ENCODE measurements at places on chromosomes 4 and X.

GRCh38 chrX:118637997-118638396 is 89.4 kb upstream of the IL13RA1 start:
- DNase-seq, result no peak

GRCh38 chr4:85419103-85419502 is 55.8 kb upstream of the ARHGAP24 start:
- no peak for DNase-seq

DNA sequence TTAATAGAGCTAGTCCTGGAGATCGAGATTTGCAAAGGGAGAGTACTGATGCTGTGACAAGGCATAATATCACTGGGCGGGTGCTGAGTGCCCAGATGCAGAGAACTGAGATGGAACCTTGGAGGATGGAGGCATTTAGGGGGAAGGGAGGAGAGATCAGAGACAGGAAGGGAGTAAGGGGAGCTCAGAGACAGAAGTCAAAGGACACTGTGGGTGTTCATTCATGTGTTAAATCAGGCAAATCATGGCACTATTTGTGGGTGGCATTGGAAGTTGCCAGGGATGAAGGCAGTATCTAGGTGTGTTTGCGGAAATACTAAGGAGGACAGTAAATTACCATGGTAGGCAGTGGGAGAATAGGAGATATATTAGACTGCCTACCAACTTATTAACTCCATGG is 135.0 kb downstream of the RBM46 start:
- no peak for DNase-seq

DNA sequence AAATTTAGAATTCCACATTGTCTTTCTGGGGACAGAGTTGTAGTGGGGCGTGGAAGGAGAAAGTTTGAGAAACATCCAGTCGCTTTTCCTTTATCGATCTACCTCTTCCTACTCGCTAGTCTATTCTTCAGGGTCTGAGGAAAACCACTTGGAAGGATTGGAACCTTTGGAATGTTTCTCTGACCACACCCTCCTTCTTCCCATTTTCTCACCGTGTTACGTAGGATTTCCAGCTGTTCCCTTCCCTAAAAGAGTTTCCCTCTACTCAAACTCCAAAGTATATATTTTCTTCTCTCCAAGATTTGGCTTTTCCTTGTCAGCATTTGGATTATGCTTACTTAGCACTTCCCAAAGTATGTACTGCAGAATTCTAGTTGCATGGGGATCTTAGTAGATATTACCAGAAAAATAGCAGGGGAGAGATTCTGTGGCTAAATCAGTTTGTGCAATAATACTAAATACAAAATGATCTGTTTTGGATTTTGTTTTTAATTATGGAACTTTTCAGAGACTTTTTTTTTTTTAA is 4.9 kb downstream of the ENPEP start:
- no peak for DNase-seq

DNA sequence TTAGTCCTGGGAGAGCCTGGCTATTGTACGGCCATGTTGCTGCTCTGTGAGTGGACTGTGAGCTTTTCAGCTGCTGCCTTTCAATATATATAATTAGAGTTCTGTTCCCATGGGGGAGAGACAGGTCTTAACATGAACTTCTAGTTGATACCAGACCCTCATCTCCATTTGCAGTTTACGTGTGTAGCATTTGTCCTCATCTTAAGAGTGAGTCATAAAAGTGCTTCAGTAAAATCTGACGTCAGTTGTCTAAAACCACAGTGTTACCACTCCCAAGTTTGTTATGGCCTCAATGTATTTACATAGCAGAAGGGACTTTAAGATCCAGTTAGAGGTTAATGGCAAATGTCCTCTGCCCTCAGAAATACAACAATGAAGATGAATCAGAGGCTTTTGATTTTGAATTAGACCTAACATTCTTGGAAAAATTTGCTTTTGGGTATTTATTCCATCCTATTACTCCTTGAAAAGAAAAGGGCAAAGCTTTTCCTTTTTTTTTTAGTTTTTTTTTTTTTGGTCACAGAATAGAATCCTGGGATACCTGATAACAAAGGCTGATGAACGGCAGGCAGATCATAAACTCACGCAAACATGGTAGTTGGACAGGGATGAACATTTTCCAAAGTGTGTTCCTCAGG is 38.6 kb downstream of the PHOX2B start:
- no peak for DNase-seq

DNA sequence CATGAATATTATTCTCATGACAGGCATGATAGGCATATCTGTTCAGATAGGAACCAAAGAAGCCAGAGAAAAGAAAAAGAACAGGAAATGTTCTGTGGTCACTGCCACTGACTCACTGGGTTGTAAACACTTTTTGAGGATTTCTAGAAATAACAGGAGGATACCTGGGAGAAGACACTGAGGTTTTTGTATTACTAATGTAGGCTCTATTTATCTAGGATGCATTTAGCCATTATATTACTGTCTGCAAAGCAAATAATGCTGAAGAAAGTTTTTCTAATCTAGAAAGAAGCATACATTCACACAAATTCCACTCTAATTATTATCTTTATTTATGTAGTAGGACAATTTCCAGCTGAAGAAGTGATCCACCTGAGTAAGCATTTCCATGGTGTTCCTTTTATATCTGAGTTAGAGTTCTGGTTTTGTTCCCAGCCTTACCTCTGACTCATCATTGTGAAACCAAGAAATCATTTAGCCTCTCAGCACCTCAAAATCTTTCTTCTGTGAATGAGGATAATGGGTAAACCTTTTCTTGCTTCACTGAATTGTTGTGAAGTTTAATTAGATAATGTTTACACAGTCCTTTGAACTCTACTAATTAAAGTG is 40.2 kb upstream of the EPGN start:
- DNase-seq, result peak; percentile 71

DNA sequence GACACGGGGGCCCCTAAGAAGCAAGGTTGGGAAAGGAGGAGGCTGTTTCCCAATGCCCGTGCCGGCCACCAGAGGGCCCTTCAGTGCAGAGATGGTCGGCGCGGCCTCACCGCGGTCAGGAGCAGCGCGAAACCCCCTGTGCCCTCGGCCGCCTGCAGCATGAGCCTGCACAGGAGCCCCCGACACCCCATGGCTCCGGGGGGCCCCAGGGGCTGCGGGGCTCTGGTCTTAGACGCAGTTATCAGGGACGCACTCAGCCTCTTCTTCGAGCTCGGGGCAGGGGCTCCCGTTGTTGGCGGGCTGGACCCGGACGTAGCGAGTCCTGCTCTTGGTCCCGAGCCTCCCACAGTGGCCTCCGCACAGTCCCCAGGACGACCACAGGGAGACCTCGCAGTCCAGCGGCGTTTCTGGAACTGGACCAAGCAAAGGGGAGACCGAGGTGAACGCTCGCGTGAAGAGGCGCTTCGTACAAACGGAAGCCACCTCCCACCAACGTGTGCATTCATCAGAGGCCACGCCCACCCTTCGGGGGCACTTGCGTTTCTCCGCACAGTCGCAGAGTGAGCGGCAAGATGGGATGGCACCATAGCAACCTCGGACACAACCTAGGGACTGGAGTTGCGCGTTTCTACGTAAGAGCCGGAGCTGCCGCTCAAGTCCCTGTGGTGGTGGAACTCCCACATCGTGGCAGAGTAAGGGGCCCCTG is 5.0 kb downstream of the SPON2 start:
- DNase-seq, result peak; percentile 50

- DNase-seq, result no peak
Measured at GRCh38 chr4:22762548-22762947, 69.8 kb downstream of the GBA3 start.

- no peak for DNase-seq
Measured at GRCh38 chr4:98614662-98615061, 43.7 kb downstream of the TSPAN5 start.

DNA sequence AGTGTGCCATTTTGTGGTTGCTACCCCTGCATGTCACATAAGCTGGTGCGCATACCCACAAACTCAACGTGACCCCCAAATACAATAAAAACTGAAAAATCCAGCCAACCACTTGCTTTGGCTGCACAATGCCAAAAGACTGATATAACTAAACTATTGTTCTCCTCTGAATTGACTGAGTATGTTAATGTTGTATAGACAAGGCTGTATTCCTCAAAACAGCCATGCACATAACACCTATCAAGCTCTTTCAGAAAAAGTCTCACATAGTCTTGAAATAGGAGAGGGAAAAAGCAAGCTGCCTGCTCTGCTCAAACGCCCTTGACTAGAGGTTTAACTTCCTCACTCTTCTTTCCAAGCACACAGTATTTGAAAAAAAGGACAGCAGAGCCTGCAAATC is 126.4 kb upstream of the NOCT start:
- no peak for DNase-seq

- DNase-seq, result no peak
Measured at GRCh38 chrX:97766501-97767095, 882.9 kb downstream of the RPA4 start.

GRCh38 chrX:134254511-134254910 is 17.5 kb downstream of the CCDC160 start:
- no peak for DNase-seq

DNA sequence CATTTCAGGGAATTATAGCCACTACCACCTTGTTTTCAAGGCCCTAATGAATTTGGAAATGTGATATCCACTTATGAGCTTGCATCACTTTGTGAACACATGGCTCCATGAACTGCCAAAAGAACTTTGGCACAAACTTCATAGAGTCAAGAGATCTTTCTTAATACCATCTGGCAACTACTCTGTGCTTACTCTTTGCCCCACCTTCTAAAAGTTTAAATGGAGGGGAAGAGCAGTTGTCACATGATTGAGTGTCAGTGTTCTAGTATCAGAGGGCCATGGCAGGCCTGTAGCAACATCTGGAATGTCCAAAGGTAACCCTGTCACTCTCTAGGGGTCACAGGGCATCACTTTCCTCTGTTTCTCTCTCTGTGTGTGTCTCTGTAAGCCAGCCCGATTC is 2.6 kb upstream of the ADH1B start:
- no peak for DNase-seq

DNA sequence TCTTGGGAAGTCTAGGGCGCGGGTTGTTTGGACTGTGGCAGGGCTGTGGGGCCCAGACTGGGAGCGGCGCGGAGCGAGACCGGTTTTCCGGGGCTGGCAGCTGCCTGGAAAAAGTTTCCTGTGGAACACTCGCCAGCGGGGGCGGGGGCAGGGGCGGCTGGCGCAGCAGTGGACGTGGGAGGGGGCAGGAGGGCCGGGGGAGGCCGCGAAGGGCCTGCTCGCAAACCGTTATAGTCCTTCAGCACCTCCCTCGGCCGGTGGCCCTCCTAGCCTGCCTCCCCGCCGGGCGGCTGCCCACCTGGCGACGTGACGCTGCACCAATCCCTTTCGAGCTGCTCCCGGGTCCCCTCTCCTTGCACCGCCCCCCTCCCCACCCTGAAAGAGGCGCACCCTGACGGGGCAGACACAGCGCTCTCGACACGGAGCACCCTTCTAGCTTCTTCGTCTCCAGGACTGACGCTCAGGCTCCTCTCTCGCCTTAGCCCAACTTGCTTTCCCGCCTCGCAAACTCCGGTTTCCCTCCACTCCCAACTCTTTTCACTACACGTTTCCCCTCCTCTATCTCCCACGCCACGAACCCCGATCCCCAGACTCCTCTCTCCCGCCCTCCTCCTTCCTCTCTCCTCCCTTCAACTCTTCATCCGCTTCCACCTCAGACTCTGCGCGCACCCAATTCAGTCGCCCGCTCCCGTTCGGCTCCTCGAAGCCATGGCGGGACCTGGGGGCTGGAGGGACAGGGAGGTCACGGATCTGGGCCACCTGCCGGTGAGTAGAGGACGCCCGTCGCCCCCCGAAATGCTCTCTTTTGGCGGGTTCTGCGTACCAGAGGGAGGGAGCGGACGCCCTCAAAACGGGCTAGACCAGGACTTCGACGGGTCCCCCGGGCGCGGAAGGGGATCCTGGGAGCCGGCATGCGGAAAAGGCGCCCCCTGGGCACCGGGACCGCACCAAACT is at the start of gene NRK:
Gene NRK (plus strand): TSS at position 402 of the 954 bp plus-strand sequence. CDS start 307 bp downstream, at position 709.
- DNase-seq, result no peak

DNA sequence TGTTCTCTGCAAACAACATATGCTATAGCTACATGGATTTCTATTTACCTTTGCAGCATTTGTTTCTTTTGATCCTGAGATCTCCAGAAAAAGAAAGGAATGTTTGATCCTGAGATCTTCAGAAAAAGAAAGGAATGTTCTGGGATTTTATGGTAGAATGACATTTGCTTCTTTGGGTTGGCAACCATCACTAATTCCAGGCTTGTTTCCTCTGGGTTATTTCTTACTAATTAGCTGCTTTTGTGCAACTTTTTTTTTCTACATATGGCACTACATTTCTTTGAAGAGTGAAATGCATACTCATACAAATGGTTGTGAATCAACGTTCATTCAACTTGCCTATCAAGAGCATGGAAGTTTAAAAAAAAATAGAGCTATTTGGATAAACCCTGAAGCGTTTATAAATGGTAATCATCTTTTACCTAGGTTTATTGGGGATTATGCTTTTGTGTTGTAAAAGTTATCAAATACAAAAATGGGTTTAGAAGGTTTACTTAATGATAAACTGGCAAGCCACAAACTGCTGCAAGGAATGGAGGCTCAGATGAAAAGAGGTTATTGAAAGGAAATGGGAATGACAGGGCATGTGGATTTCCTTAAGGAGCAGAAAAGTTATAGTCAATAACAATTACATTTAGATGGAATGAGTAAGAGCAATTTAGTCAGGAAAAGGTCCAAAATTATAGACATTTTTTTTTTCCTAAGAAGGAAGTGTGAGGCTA is 95.6 kb upstream of the PCDH18 start:
- DNase-seq, result no peak

DNA sequence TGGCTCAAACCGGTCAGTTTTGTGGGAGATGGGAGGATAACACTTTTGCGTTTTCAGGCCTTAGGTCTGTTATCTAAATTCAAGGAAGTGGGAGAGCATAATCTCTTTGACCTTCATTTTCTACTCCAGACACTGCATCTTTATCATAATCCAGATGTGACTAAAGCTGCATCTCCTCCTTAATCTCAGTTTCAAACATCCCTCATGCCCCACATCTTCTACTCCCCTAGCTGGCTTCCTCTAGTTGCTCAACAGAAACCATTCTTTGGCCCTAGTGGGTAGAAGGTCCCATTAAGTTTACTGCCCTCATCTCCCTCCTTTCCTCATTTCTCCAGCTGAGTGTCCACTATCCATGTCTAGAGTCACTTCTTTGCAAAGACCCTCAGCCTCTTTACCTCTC is 18.8 kb upstream of the RASL11B start:
- DNase-seq, result no peak

GRCh38 chr4:3136454-3136853 is 62.0 kb downstream of the HTT start:
- no peak for DNase-seq

GRCh38 chrX:53939127-53939526 is 105.1 kb downstream of the PHF8 start:
- DNase-seq, result no peak

- DNase-seq, result no peak
Measured at GRCh38 chr4:45661893-45662292, 462.0 kb downstream of the GABRG1 start.

GRCh38 chr4:186887291-186887700 is 163.6 kb upstream of the FAT1 start:
- DNase-seq, result no peak

DNA sequence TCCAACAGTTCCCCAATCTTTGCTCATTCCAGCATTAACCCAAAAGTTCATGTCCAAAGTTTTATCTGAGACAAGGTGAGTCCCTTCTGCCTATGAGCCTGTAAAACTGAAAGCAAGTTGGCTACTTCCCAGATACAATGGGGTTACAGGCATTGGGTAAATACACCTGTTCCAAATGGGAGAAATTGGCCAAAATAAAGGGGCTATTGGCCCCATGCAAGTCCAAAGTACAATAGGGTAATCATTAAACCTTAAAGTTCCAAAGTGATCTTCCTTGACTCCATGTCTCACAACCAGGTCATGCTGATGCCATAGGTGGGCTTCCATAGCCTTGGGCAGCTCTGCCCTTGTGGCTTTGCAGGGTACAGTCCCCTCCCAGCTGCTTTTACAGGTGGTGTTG is 511.7 kb upstream of the KLHL4 start:
- DNase-seq, result no peak

Data from RCC 7860 (cell line).